Activated T-helper 1 cell treated with anti-CD3 and anti-CD28 coated beads, Interleukin-12 subunit alpha, Interleukin-12 subunit beta, Interleukin-2, Interleukin-4 antibody, amounts not matched to agents 30 ng/mL and 10 ng/mL and 1 ng/mL, durations not matched to agents 14 hours and 24 hours and 36 hours (primary cell): ENCODE measurements at places on chromosomes 2 and 18. TPM values are rescaled to one million over a fixed set of nuclear protein-coding genes. Genes with fewer than 3 reads are reported as not detected.

GRCh38 chr2:38433607-38433975 lies 56.5 kb upstream of the ATL2 start:
- peaks cover 3% of the 10 kb centered on the region for H3K4me1 ChIP-seq
- no peaks in the 10 kb centered on the region for H3K36me3 ChIP-seq
- H3K27me3 ChIP-seq: peaks cover 10% of the 10 kb centered on the region
- H3K4me3 ChIP-seq: no peak overlapping the region
- no peak overlapping the region for H3K27ac ChIP-seq

Gene GCKR
- total RNA-seq: not detected in 2 replicates

GRCh38 chr2:16763056-16763455 lies 97.4 kb upstream of the CYRIA start:
- peaks cover 1% of the 10 kb centered on the region for H3K27me3 ChIP-seq
- H3K36me3 ChIP-seq: no peaks in the 10 kb centered on the region
- DNase-seq: no peak
- H3K4me1 ChIP-seq: no peaks in the 10 kb centered on the region
- no peak overlapping the region for H3K27ac ChIP-seq

Gene CMPK2
- 4.1 and 7.4 TPM in 2 replicates for total RNA-seq

Gene EML6
- 0.37 and 0.44 TPM in 2 replicates for total RNA-seq

GRCh38 chr18:47946889-47947288 lies 16.4 kb upstream of the SMAD2 start:
- H3K36me3 ChIP-seq: peaks cover 3% of the 10 kb centered on the region
- no peak overlapping the region for H3K27ac ChIP-seq
- no peak overlapping the region for H3K4me3 ChIP-seq
- peaks cover 6% of the 10 kb centered on the region for H3K4me1 ChIP-seq
- H3K27me3 ChIP-seq: peaks cover 23% of the 10 kb centered on the region

Gene FAM228A
- not detected in 2 replicates for total RNA-seq

DNA sequence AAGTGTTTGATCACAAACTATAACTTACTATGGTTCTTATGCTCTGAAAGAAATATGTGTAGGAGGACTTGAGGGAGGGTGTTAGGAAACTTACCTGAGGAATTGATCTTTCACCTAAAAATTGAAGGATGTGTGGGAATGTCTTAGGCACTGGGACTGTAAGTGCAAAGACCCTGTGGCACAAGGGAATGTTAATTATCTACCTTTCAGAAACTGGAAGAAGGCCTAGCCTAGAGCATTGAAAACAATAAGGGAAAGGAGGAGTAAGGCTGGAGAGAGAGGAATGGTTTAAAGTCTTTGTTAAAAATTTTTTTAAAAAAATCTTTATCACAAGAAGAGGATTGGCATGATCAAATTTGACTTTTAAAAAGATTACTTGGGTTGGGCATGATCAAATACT lies 7.9 kb downstream of the AFTPH start:
- peak overlapping the region; percentile 16 for H3K27ac ChIP-seq
- H3K36me3 ChIP-seq: peaks cover 19% of the 10 kb centered on the region
- no peaks in the 10 kb centered on the region for H3K27me3 ChIP-seq
- H3K4me1 ChIP-seq: peaks cover 58% of the 10 kb centered on the region
- no peak overlapping the region for H3K4me3 ChIP-seq
- DNase-seq: no peak

GRCh38 chr2:51299370-51299769 lies 267.4 kb upstream of the NRXN1 start:
- DNase-seq: no peak
- H3K27me3 ChIP-seq: no peaks in the 10 kb centered on the region
- no peak overlapping the region for H3K27ac ChIP-seq
- no peak overlapping the region for H3K4me3 ChIP-seq
- H3K4me1 ChIP-seq: no peaks in the 10 kb centered on the region

GRCh38 chr2:14039134-14039533 lies 593.4 kb upstream of the LRATD1 start:
- no peak overlapping the region for H3K27ac ChIP-seq
- H3K4me3 ChIP-seq: no peak overlapping the region
- no peaks in the 10 kb centered on the region for H3K27me3 ChIP-seq
- no peak for DNase-seq
- no peaks in the 10 kb centered on the region for H3K36me3 ChIP-seq
- H3K4me1 ChIP-seq: no peaks in the 10 kb centered on the region

DNA sequence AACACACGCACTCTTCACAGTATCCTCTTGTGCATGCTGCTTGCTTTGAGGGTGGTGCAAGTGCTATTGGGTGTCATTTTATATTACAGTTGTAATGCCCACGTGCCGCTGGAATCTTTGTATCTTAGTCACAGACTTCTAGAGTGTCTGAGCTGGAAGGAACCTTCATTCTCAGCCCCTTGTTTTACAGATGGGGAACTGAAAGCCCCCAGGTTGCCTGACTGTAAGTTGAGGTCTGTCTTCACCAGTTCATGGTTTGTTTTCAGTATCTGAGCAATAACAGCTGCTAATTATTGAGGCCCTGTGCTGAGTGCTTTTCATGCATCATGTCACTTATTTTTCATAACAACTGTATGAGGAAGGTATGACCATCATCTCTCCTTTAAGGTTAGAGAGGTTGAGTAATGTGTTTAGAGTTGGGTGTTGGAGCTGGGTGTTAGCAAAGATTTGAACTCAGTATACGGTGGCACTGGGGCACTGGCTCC lies 77.0 kb downstream of the PRKCE start:
- peaks cover 16% of the 10 kb centered on the region for H3K4me1 ChIP-seq
- H3K36me3 ChIP-seq: no peaks in the 10 kb centered on the region
- DNase-seq: no peak
- H3K4me3 ChIP-seq: no peak overlapping the region

Gene CAPN14
- 0.18 and 0.20 TPM in 2 replicates for total RNA-seq

Gene LINC00305
- total RNA-seq: not detected in 2 replicates

DNA sequence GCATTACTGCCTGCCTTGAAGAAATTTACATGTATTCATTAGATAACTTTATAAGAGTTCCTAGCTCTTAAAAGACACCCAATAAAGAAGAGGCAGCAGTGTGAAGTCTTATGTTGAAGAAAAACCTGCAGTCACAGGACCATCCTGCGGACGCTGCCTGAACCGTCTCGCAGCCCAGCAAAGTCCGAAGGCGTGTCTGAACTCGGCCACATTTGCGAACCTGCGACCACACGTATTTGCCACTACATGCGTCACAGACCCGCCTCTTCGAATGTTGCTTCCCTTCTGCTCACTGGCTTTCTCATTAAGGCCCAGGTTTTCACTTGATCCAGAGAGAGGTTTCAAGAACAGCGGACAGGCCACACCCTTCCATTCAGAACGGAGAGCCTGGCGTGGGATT lies 41.2 kb downstream of the CNGA3 start:
- no peak overlapping the region for H3K4me3 ChIP-seq
- no peaks in the 10 kb centered on the region for H3K4me1 ChIP-seq
- no peak for DNase-seq

DNA sequence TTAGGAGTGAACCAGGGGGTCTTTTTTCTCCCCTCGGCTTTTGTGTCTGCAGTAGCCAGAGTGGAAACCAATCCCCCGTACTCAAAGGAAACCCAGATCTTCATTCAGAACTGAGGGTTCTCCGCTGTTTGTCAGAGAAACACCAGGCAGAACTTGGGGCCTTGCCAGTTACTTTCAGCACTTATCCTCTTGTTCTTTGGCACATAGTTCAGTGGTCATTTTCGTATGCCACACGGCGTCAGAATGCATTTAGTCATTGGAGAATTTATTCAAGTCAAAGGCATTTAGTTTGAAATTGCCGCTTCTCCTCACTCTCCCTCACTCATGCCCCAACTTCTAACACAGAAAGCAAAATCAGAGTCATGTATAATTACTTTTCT lies 102.9 kb downstream of the CABLES1 start:
- peak overlapping the region; percentile 32 for H3K27ac ChIP-seq
- peaks cover 5% of the 10 kb centered on the region for H3K27me3 ChIP-seq
- DNase-seq: no peak
- H3K4me1 ChIP-seq: peaks cover 40% of the 10 kb centered on the region

Gene NUP35
- total RNA-seq: 40.6 and 41.9 TPM in 2 replicates

GRCh38 chr2:84238907-84239306 lies 220.2 kb downstream of the SUCLG1 start:
- no peaks in the 10 kb centered on the region for H3K27me3 ChIP-seq
- H3K4me3 ChIP-seq: no peak overlapping the region
- no peaks in the 10 kb centered on the region for H3K36me3 ChIP-seq
- DNase-seq: no peak
- no peak overlapping the region for H3K27ac ChIP-seq
- H3K4me1 ChIP-seq: no peaks in the 10 kb centered on the region

GRCh38 chr2:182586426-182586825 lies 129.6 kb upstream of the DNAJC10 start:
- no peak for DNase-seq
- H3K4me3 ChIP-seq: no peak overlapping the region
- no peaks in the 10 kb centered on the region for H3K27me3 ChIP-seq
- H3K4me1 ChIP-seq: no peaks in the 10 kb centered on the region

Gene C1QL2
- not detected in 2 replicates for total RNA-seq

Gene CKAP2L
- 20.9 and 21.2 TPM in 2 replicates for total RNA-seq

GRCh38 chr2:232454630-232455029 lies 1.3 kb upstream of the ALPI start:
- H3K4me1 ChIP-seq: no peaks in the 10 kb centered on the region
- H3K36me3 ChIP-seq: no peaks in the 10 kb centered on the region
- DNase-seq: no peak
- H3K27ac ChIP-seq: no peak overlapping the region
- no peak overlapping the region for H3K4me3 ChIP-seq

Gene CYBRD1
- 4.1 and 4.2 TPM in 2 replicates for total RNA-seq

- H3K4me1 ChIP-seq: peaks cover 6% of the 10 kb centered on the region
- no peaks in the 10 kb centered on the region for H3K27me3 ChIP-seq
- H3K27ac ChIP-seq: no peak overlapping the region
- no peak overlapping the region for H3K4me3 ChIP-seq
- H3K36me3 ChIP-seq: no peaks in the 10 kb centered on the region
Observed at GRCh38 chr2:55169359-55169758, 62.7 kb downstream of the CLHC1 start.

Gene NPAS2
- 6.5 and 7.5 TPM in 2 replicates for total RNA-seq

DNA sequence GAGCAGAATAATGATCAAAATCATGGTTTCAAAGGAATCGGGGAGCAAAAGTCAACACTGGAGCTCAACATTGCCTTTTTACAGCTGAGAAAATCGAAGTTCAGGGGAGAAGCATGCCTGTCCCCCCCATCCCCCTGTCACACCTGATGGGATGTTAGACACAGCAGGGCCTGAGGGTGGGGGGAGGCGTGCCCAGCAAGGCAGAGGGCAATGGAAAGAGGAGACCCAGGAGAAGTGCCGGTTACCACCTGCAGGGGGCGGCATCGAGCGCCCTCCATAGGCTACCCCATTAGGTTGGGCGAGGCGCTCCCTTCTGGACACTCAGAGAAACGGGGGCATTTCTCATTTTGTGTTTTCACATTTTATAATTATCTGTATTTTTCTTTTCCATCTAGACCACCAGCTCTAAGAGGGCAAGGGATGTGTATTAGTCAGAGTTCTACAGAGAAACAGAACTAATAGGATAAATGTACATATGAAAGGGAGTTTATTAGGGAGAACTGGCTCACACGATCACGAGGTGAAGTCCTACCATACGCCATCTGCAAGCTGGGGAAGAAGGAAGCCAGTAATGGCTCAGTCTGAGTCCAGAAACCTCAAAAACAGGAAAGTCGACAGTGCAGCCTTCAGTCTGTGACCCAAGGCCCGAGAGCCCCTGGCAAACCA lies 271.3 kb downstream of the LRATD1 start:
- peak; percentile 40 for DNase-seq
- no peaks in the 10 kb centered on the region for H3K4me1 ChIP-seq
- H3K27ac ChIP-seq: no peak overlapping the region
- peaks cover 2% of the 10 kb centered on the region for H3K27me3 ChIP-seq
- no peaks in the 10 kb centered on the region for H3K36me3 ChIP-seq

Gene RNF181
- total RNA-seq: 111 and 116 TPM in 2 replicates

- no peak overlapping the region for H3K4me3 ChIP-seq
- H3K27ac ChIP-seq: no peak overlapping the region
- peaks cover 7% of the 10 kb centered on the region for H3K4me1 ChIP-seq
- peaks cover 1% of the 10 kb centered on the region for H3K36me3 ChIP-seq
Observed at GRCh38 chr2:200235533-200235932, 71.0 kb upstream of the SPATS2L start.

GRCh38 chr2:133506996-133507395 lies 61.3 kb downstream of the NCKAP5 start:
- no peaks in the 10 kb centered on the region for H3K4me1 ChIP-seq
- no peak for DNase-seq
- H3K36me3 ChIP-seq: no peaks in the 10 kb centered on the region
- no peak overlapping the region for H3K4me3 ChIP-seq
- no peak overlapping the region for H3K27ac ChIP-seq

DNA sequence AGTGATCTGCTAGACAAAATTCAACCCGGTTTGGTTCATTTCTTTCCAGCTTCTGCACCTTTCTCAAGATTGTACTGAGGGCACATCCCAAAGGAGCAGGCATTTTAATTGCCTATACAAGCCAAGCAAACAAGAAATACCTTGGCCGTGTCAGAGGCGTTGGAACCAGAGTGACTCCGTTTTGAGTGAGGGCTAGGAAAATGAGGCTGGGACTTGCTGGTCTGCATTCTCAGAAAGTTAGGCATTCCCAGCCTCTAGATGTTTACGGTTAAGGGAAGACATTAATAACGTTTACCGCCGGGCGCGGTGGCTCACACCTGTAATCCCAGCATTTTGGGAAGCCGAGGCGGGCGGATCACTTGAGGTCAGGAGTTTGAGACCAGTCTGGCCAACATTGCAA lies 1.5 kb upstream of the GEMIN6 start:
- H3K27me3 ChIP-seq: peaks cover 16% of the 10 kb centered on the region
- peak overlapping the region; percentile 61 for H3K4me3 ChIP-seq
- H3K27ac ChIP-seq: no peak overlapping the region
- no peak for DNase-seq
- H3K36me3 ChIP-seq: peaks cover 16% of the 10 kb centered on the region
- H3K4me1 ChIP-seq: peaks cover 16% of the 10 kb centered on the region

Gene CD207
- not detected in 2 replicates for total RNA-seq
